ENCODE measurements at places on chromosomes 13 and 19.

GRCh38 chr19:15128162-15128770 lies 21.1 kb downstream of the SYDE1 start:
- no peak for DNase-seq

GRCh38 chr19:12689581-12690216 lies 1.9 kb downstream of the GNG14 start:
- no peak for DNase-seq

DNA sequence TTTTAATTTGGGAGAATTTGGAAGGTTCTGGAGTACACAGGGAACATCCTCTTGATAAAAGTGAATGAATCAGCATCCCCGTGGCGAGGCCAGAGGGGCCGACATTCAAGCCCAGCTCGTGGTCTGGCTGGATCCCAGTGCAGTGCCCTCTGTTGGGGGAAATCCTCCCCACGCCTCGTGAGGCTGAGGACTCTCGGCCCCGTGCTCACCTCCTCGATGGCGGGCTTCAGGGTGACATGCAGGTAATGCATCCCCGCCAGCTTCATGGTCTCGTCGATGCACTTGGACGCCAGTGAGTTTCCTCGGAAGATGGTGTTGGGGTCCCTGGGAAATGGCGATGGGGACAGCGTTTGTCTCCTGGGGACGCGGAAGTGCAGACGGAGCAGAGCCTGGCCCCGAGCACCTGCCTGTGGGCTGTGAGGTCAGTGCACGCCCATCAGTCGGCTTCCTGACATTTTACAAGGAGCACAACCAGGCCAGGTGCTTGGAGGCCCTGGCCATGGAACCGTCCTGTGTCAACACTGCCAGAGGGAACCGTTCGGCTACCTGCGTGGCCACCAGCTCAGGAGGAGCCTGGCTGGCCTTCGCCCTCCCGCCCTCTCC lies 43.3 kb upstream of the C13orf46 start:
- no peak for DNase-seq

DNA sequence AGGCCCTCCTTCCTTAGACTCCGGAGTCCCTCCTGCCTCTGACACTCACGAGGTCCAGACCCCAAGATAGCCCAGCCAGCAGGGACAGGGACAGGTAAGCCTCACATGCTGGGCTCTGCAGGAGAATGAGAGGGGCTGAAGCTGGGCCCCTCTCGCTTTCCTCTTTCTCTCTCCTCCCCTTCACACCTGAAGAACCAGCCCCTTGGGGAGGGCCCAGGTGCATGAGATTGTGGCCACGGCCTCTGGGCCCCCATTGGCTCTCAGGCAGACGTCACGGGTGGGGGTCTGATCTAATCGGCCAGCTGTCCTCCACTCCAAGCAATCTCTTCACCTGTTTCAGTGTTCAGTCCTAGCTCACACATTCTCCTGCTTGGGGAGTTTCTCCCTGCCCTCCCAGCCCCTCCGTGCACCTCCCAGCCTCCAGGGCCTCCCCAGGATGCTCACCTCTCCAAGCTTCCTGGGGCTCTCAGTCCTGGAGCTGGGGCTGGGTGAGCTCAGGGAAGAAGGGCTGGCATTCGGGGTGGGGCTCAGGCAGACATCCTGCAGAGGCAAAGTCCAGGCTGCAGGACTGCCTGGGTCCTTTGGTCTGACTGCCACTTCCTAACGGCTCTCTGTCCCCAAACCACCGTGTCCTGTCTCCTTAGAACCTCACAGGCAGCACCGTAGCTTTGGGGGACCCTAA lies 2.8 kb downstream of the TMEM150B start:
- DNase-seq = no peak

DNA sequence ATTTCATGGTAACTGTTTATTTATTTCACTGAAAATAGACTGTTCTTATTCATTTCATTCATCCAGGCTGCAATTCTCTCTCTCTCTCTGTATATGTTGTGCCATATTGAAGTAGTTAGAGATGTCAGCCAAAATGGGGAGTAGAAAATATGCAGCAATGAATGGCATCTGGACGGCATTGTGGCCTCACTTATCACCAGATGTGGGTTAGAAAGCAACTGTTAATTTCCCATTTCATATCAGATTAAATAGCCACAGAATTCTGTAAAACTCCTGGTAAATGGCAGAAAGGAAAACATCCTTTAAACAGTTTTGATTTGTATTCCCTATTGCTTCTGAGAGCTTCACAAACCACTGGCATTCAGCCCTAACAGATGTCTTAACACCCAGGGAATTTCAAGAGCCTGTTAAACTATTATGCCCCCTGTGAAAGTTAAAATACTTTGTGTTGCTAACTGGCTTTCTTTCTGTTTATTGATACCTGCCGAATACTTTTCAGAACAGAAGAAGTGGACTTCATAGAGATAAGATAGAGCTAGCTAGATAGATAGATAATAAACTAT lies 1763.3 kb upstream of the MIR17HG start:
- no peak for DNase-seq

- DNase-seq = no peak
These were observed 25.0 kb downstream of the LHFPL6 start for GRCh38 chr13:39577838-39578491.

Measured in activated naive CD4-positive, alpha-beta T cell (primary cell).